ENCODE measurements at places on chromosomes 4 and X.

DNA sequence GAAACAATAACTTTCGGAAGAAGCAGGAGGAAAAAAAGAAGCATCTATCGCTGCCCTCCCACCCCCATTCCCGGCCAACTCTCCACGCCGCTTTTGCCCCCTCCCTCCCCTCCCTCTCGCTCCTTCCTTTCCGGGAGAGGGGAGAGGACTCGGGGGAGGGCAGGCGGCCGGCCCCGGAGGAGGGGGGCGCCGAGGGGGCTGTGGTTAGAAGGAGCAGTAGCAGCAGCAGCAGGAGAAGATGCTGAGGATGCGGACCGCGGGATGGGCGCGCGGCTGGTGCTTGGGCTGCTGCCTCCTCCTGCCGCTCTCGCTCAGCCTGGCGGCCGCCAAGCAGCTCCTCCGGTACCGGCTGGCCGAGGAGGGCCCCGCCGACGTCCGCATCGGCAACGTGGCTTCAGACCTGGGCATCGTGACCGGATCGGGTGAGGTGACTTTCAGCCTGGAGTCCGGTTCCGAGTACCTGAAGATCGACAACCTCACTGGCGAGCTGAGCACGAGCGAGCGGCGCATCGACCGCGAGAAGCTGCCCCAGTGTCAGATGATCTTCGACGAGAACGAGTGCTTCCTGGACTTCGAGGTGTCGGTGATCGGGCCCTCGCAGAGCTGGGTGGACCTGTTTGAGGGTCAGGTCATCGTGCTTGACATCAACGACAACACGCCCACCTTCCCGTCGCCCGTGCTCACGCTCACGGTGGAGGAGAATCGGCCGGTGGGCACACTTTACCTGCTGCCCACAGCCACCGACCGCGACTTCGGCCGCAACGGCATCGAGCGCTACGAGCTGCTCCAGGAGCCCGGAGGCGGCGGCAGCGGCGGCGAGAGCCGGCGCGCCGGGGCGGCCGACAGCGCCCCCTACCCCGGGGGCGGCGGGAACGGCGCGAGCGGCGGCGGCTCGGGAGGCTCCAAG is 1.3 kb downstream of the PCDH7 start:
- DNase-seq, result no peak

DNA sequence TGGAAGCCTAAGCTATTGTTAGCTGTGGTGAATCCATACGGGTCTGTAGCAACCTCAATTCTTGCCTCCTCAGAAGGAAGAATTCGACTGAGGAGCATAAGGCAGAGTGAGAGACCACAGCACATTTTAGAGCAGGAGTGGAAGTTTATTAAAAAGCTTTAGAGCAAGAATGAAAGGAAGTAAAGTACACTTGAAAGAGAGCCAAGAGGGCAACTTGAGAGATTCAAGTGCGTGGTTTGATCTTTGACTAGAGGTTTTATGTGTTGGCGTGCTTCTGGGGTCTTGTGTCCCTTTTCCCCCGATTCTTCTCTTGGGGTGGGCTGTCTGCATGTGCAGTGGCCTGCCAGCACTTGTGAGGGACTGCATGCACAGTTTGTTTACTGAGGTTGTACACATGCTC is 880.6 kb upstream of the INTU start:
- no peak for DNase-seq

DNA sequence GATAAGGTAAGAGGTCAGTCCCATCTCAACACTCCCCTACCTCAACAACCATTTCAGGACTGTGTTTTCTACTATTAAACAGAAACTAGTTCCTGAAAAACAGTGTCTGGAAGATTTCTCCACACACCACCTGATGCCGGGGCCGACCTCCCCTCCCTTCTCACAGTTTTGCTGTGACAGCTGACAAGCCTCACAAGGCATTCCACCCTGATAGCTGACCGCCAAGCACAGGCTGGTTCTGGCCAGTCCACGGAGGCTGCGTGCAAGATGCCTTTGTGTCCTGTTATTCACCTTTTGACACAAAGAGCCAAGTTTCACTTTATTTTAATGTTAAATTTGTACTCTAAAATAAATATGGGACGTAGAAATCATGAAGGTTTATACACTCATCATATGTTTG is 758.6 kb downstream of the PDHA2 start:
- no peak for DNase-seq

- no peak for DNase-seq
Measured at GRCh38 chr4:67700116-67700737, 728 bp downstream of the UBA6 start.

GRCh38 chr4:37970702-37971101 is 10.5 kb downstream of the PTTG2 start:
- DNase-seq, result no peak

- no peak for DNase-seq
Measured at GRCh38 chrX:88944661-88945060, 197.6 kb downstream of the CPXCR1 start.

DNA sequence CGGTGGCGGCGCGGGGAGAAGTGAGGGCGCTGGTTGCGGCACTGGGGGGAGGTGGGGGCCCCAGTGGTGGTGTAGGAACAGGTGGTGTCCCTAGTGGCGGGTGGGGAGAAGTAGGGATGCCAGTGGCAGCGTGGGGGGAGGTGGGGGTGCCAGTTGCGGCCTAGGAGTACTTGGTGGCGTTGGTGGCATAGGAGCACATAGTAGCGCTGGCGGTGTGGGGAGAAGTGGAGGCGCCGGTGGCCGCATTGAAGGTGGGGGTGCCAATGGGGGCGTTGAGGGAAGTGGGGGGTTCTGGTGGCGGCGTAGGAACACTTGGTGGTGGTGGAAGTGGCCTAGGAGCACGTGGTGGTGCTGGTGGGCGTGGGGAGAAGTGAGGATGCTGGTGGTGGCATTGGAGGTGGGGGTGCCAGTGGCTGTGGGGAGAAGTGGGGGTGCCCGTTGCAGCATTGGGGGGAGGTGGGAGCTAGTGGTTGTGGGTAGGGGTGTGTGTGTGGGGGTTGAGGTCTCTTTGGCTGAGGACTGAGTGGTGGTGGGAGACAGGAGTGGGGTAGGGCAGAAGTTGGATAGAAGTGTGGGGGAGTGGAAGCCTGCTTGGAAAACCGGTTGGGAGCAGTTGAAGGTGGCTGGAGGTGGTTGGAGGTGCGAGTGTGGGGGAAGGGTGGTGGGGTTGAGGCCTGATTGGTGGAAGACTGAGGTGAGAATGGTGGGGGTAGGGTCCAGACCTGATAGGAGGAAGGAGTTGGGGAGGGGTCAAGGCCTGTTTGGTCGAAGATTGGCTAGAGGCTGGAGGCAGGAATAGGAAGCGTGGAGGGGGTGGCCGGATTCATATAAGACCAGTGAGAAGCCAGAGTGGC is 1.1 kb downstream of the GCNA start:
- no peak for DNase-seq

DNA sequence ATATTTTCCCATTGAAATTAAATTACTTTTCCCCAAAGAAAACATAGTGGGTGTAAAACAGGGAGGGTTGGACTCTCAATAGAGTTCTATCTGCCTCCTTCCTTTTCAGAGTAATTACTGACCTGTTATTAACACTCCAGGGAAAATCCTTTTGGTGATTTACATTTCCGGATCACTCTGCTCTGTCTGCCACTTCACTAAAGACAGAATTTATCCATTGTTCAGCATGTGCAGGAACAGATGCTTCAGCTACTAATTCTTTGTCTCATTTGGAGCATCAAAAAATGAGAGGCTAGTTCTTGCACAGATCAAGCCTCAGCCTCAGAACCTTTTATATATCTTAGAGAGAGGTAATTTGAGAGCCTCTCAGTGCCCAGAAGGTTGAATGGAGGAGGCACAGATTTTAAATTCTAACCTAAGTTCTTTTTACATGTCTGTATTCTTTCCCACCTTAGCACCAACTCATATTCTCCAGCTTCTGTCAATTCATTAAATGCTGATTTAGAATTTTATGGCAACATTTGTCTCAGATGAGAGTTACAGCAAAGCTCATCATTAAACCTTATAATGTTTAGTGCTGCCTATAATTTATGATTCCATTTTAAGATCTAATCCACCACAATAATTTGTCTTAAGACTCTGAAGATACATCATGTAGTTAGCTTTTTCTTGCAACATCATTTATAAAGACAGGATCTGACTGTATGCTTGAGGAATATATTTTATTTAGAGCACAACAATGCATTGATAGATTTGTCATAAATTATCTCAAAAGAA is 1494.4 kb downstream of the STIM2 start:
- no peak for DNase-seq

DNA sequence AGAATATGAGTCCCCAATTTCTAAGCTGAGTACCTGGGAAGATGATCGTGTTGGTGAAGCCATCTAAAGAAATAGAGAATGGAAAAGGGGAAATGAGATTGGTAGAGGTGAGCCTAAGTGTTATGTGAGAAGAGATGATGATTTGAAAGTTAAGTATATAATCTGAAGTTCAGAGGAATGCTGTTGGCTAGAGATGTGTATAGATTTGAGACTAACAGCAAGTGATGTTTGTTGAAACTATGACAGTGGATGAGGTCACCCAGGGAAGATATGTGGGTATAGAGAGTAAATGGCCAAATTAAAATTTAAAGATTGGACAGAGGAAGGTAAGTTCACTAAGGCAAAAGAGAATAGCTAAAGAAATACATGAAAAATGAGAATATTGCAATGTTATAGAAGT is 324.2 kb downstream of the MAPK10 start:
- no peak for DNase-seq

- DNase-seq, result no peak
Measured at GRCh38 chr4:58303456-58303855, 1193.3 kb upstream of the IGFBP7 start.

DNA sequence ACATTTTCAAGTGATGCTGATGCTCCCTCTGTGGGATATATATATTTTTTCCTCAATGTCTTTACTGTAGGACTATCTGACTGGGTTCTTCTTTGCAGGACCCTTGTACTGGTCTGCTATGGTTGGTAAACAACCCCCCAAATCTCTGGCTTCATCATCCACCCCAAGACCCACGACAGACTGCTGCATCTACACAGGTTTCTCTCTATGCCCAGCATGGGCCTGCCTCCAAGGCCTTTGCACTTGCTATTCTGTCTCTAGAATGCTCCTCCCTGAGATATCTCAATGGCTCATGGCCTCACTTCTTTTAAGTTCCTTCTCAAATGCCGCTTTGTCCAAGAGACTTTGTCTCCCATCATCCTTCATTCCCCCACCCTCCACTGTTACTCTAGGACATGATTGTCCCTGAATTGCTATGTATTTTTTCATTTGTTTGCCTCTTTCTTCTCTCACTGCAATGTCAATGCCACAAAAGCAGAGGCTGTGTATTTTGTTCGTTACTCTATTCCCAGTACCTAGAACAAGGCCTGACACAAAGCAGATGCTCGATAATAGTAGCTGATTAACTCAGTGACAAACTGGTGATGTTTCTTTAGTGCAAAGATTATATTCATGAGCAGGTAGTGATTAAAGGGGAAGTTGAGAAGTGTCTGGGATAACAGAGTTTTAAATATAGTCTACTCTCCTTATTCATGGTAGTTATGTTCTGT is 6.6 kb downstream of the EVC start:
- DNase-seq, result no peak

DNA sequence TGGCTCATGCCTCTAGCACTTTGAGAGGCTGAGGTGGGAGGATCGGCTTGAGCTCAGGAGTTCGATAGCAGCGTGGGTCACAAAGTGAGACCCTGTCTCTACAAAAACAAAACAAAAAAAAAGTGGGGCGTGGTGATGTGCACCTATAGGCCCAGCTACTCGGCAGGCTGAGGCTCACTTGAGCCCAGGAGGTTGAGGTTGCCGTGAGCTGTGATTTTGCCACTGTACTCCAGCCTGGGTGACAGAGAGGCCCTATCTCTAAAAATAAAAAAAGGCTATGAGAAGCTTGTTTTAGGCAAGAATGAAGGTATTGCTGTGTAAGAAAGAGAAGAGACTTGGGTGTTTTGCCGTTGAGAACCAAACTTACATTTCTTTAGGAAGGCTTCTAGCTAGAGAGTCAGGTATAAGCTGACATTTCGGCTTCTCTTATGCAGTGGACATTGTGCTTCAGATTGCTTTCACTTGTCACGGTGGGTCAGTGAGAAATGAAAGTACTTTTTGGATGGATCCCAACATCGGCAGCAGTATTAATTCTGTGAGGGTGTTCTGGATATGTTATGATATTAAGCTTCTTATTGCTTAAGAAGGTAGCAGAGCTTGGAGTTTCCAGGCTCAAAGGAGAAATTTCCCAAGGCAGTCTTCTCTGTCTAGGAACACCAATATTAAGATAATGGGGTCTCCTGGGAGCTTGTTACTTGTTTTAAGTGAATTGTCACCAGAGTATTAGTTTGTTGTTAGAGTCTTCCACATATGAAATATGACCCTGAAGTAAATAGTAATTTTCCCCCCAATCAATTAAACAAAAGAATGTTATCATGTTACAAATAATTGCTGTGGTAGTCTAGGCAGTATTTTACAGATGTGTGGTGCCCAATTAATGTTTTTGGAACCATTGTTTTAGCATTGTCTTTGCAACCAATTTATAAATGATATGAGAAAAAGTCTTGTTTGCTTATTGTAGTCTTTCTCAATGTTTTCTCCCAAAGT is 17.6 kb downstream of the TMEM131L start:
- DNase-seq, result no peak

- no peak for DNase-seq
Measured at GRCh38 chrX:18855919-18856644, 127.8 kb downstream of the PHKA2 start.

DNA sequence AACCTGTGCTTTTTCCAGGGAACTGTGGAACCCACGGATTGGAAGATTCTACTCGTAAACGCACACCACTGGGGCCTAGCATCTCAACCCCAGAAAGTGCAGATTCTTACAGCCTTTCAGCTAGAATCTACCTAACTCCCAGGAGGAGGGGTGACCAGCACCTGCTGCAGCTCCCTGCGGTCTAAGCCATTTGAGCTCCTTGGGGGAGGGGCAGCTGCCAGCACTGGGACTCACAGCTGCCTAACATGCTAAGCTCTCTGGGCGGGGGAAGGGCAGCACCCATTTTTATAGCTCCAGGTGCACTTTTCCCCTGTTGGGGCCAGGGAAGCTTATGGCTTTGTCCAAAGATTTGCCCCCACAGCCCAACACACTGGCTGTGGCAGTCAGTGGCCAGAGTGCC is 595.7 kb upstream of the EPHA5 start:
- no peak for DNase-seq

DNA sequence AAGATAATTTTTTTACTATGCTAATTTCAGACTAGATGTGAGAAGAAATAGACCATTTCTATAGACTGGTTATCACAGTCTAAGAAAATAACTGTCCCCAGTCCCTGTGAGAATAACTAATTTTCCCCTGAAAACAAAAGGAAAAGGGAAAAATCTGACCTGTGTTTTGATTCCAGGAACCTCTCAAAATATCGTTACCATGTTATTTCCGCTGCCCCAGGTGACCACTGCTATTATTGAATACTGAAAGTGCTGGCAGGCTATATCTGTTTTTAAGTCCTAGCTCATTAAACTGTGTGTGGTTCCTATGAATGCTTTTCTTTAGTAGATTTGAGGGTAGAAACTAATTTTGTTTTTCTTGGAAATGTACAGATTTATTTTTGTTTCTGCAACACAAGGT is 83.6 kb downstream of the GAB1 start:
- no peak for DNase-seq

DNA sequence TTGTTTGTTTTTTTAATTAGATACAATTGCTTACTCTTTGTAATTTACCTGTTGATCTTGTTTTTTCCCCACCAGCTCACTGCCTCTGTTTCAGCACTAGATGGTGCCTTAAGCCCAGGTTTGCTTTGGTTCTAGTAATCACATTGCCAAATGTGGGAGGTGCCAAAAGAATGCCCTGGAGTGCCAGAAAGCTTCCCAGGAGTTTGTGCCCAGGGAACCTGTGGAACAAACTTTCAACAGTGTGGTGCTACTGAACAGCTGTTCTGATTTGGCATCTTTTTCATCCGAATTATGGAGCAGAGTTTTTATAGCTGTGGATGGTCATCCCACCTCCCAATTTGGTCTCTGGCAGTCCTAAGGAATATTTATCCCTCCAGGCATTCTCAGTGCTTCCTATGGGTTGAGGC is 1000.7 kb downstream of the STIM2 start:
- no peak for DNase-seq

GRCh38 chr4:175054980-175055379 is 136.8 kb downstream of the ADAM29 start:
- DNase-seq, result no peak

Data from stimulated activated CD8-positive, alpha-beta memory T cell treated with anti-CD3 and anti-CD28 coated beads, Interleukin-4, amount 100 ng/mL, for 4 hours (primary cell).